Activated effector memory CD4-positive, alpha-beta T cell treated with anti-CD3 and anti-CD28 coated beads, Interleukin-2, amount 50 U/mL, for 16 hours (primary cell): ENCODE measurements at places on chromosomes 12 and 14.

DNA sequence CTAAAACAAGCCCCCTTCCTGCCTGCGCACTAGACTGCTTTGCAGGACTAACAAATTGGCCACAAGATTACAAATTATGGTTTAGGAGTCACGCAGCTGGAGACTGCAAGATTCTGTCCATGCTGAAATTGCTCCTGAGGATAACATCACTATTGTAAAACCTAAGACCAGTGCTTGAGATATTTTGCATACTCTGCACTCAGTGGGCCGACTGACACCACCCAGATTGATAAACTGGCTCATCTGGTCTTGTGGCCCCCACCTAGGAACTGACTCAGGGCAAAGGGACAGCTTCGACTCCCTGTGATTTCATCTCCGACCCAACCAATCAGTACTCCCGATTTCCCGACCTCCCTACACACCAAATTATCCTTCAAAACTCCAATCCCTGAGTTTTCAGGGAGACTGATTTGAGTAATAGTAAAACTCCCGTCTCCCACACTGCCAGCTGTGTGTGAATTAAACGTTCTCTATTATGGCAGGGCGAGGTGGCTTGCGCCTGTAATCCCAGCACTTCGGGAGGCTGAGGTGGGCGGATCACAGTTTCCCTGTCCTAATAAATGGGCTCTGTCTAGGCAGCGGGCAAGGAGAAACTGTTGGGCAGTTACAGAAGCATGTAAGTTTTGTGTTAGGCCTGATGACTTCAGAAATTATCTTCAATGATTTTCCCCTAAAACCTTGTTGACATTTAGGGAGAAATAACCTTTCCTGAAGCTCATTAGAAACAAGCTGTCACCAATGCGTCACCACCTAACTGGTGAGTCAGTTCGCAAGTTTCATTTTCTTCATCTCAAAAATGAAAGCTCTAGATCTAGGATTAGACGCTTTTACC, 5.3 kb upstream of the UBC start:
- peak; percentile 79 for DNase-seq

DNA sequence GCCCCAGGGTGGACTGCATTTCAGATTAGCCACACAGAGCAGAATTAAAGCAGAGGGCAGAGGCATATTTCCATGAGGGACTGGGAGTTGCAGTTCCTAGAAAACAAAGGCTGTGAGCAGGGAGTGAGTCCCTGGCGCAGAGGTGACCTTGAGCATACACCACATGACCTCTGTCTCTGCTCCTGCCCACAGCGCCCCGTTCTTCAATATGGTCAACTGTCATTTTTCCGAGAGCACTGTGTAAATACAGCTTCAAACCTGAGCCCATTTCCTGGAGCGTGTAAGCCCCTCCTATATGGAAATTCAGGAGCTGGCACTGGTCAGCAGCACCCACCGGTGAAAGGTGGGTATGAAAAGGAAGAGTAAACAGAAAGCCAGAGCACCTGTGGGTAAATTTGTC, 192.2 kb upstream of the PELI2 start:
- no peak for DNase-seq

GRCh38 chr12:104090685-104091084, 26.4 kb downstream of the HCFC2 start:
- no peak for DNase-seq

DNA sequence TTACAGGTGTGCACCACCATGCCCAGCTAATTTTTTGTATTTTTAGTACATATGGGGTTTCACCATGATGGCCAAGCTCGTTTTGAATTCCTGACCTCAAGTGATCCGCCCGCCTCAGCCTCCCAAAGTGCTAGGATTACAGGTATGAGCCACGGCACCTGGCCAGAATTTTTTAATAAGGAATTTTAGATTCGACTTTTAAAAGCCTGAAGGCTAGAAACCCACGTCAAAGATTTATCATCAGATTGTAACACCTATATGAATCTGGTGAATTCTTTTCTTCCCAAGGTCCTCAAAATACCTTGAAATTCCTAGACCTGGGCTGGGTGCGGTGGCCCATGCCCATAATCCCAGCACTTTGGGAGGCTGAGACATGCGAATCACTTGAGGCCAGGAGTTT, 18.7 kb upstream of the MMP19 start:
- DNase-seq: no peak

- DNase-seq: no peak
Measured at GRCh38 chr14:38056270-38056669, 151.4 kb upstream of the SSTR1 start.

DNA sequence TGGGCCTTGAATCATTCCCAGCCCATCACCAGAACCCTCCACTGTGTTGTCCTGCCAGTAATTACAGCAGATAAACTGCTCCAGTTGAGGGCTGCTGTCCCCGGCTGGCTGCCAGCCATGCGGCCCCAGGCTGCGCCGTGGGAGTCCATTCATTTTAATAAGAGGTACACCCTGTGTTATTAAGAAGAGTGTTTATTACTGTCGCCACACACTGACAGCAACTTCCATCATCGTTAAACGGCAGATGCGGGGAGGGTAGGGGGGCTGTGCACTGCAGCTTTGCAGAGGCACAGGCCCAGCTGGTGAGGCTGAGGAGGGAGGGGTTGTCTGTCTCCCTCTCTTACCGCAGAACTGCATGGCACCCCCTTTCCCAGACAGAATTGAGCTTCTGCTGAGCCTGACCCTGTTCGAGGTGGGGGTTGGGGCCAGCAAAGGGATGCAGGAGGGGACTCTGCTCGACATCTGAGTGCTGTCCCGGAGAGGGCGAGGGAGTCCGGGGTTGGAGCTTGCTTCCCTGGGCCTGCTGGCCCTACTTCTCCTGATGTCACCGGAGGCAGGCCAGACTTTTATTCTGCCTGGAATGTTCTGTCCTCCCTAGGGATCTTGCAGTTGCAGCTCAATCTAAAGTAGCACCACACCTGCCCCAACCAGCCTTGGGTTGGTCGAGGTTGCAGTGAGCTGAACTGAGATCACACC, 33.8 kb upstream of the GPATCH2L start:
- DNase-seq: no peak

- no peak for DNase-seq
Measured at GRCh38 chr14:58899317-58899713, 261.6 kb downstream of the DACT1 start.

- no peak for DNase-seq
Measured at GRCh38 chr12:130444061-130444460, 106.4 kb downstream of the PIWIL1 start.

GRCh38 chr12:11769723-11770514, 120.4 kb downstream of the ETV6 start:
- no peak for DNase-seq

GRCh38 chr12:15856097-15856982, 25.8 kb upstream of the STRAP start:
- no peak for DNase-seq

DNA sequence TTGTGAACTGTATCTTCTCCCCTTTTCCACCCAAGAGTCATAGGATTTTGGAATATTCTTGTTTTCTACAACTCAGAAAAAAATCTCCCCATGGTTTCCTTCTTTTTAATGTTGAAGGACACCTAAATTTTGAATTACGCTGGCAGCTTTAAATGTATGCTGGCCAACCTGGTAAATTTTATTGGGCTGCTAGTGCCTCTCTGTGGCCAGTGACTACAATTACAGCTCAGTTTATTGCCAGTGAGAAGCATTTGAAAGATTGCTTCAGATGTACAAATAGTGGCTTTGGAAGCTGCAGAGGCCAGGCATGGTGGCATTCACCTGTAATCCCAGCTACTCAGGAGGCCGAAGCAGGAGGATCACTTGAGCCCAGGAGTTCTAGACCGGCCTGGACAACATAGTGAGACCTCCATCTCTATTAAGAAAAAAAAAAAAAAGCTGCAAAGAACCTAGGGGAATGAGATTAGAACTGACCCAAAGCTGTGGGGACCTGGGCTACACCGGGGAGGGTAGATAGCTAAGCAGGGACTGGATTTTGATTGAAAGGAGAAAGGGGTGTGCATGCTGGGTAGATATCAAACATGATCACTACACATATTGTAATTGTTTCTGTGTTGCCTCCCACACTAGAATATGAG, 7.6 kb upstream of the RAB21 start:
- peak; percentile 75 for DNase-seq

DNA sequence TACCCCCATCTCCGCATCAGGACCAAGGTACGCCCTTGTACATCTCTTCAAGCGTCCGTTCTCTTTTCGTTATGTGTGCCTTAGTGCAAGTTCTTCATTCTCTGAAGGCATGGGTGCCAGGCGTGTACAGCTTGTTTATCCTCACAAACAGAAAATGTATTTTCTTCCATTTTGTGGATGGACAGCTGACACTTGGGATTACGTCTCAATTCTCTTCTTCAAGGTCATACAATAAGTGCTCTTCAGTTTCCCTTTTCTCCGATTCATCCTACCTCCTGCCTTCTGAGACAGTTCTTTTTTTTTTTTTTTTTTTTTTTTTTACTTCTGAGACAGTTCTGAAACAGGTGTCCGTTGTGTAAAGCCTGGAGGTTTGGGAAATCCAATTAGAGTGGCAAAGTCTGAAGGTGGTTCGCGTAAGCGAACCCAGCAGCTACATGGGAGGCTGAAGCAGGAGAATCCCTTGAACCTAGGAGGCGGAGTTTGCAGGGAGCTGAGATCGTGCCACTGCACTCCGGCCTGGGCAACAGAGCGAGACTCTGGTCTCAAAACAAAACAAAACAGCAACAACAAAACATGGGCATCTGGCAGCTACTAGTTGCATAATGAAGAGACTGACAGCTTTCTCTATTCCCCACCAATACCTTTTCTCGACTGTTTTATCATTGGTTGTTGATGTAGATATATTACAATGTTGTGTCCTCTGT, 734 bp downstream of the COX6A1 start:
- no peak for DNase-seq

- no peak for DNase-seq
Measured at GRCh38 chr12:117309276-117309925, 52.0 kb downstream of the NOS1 start.

DNA sequence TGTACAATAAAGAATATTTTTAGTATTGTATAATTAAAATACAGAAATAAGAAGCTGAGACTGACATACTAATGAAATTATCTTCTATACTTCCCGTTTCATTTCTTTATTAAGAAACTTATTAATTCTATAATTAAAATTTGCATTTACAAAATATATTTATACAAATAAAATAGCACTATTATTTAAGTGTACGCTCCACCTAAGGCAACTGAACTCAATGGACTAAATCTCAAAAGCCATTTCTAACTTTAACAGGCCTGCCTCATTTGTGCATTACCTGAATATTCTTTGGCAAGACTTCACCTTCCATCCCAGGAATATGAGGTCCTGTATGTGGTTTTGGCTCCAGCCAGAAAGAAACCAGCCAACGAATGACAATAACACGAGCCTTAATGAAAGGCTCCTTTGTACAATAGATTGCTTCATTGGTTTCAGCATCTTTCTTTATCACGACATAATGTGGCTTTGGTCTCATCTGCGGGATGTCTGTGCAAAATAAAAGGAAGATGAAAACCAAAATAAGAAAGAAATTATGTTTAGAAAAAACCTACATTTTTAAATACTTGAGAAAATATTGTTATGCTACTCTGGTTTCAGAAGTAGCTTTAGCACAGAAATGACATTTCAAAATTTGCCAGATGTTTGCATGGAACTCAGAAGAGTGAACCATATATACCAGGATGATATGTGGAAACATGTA, 58.7 kb downstream of the RALGAPA1 start:
- no peak for DNase-seq

GRCh38 chr14:61280526-61281185, 482 bp downstream of the TMEM30B start:
- peak; percentile 92 for DNase-seq

DNA sequence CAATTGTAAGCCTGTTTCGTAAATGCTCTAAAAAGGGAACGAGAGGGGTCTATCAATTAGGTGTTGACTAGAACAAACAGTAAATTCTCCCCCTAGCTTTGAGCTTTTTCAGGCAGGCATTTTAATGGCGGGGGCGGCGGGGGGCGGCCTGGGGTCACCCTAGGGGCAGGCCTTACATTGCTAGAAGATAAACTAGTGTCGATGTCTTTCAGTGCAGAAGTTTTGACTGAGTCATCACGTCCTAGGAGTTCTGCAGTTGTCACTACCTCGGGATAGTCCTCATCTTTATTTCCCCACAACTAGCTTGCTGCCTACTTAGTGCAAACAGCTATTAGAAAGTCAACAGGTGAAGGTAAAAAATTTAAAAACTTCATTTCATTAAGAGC, 1.6 kb downstream of the ATP6V1D start:
- no peak for DNase-seq

DNA sequence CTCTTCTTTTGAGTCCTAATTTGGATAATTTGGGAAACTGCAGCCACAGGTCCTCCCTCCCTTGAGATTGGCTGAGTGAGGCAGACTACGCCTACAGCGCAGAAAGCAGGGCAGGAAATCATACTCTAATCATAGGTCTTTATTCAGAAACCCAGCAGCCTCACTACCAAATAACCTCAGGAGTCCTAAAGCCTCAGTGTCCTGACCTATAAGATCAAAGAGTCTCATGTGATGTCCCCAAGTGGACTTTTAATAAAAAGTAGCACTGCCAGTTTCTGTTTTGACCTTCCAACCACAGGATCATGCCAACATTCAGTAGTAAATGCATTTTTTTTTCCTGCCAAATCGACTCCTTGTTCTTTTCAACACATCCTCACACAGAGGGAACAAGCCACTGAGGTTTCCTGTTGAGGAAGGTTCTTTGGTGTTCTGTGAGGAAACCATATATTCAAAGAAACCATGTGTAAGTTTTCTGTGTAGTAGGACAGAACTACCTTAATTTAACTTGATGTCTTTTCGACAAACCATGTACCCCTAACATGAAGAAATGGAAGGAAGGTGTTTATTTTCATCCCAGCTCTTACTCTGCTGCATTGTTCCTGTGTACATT, 72.2 kb downstream of the VCPKMT start:
- no peak for DNase-seq

DNA sequence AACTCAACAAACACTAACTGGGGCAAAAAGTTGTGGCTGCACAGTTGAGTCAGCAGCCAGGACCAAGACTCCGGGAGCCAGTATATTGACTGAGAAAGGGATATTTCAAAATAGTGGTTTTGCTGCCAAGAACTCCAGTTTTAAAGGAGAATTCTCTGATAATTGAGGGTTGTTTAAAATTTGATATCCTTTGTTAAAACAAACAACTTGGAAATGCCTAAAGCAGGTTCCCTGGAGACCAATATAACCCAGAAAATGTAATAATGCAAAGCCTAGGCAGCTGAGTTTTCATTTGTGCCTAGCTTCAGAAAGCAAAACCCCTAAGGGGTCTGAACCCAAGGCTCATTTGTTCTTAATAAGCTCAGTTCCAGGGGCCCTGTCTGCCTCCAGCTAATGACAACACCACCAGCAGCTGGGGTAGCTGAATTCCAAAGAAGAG, 311.7 kb upstream of the CCDC196 start:
- DNase-seq: no peak

GRCh38 chr14:29684926-29685325, 242.7 kb downstream of the PRKD1 start:
- DNase-seq: no peak
